ACHN (cell line): ENCODE measurements at places on chromosomes 3 and 15.

- DNase-seq = no peak
Measured at GRCh38 chr3:102510663-102511062, 75.8 kb downstream of the ZPLD1 start.

DNA sequence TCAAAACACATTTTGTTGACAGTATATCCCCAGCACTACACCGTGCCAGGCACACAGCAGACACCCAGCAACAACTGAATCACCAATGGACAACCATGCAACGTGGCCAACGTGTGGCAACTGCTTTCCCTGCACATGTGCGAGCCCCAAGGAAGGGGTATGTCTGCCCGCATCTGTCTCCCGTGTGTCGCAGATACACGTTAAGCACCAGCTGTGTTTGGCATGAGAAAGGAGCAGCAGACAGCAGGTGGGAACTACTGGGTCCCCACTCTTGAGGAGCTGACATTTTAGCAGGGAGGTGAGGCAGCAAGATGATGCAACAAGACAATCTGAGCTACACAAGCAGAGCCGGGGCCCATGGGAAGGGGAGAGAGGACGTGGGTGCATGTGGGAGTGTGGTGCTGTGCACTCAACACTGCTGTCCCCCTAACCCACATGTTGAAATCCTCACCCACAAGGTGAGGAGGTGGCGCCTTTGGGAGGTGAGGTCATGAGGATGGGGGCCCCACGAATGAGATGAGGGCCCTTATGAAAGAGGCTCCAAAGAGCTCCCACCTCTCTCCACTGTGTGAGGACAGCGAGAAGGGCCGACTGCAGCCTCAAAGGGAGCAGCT lies 56.2 kb downstream of the ROPN1B start:
- DNase-seq = no peak

DNA sequence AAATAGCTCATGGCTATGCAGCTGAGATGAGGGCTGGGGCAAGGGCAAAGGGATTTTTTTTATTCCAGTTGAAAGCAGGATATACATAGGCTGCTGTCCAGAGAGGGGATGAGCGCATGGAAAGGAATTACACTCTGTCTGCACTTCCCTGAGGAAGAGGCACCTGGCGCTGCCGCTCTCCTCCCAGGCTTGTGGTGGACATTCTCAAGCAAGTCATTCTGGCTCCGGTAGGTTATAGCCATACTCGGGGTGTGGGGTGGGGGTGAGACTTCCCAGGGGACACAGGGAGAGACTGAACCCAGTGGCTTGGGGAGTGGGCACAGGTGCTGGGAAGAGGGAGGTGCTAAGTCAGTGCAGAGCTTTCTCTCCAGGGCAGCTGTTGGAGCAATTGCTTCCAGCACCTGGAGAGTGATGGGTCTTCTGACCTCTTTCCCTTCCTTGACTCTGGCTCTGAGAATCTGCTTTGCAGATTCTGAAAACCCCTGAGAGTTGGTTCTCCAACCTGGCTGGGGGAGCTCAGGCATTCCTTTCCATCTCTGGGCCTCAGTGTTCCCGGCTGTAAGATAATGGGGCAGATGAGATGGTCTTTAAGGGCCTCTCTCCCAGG lies 24.3 kb downstream of the CYP8B1 start:
- no peak for DNase-seq

GRCh38 chr3:77939726-77940125 lies 899.8 kb downstream of the ROBO2 start:
- no peak for DNase-seq

- no peak for DNase-seq
Measured at GRCh38 chr15:91947293-91947679, 93.8 kb downstream of the SLCO3A1 start.

DNA sequence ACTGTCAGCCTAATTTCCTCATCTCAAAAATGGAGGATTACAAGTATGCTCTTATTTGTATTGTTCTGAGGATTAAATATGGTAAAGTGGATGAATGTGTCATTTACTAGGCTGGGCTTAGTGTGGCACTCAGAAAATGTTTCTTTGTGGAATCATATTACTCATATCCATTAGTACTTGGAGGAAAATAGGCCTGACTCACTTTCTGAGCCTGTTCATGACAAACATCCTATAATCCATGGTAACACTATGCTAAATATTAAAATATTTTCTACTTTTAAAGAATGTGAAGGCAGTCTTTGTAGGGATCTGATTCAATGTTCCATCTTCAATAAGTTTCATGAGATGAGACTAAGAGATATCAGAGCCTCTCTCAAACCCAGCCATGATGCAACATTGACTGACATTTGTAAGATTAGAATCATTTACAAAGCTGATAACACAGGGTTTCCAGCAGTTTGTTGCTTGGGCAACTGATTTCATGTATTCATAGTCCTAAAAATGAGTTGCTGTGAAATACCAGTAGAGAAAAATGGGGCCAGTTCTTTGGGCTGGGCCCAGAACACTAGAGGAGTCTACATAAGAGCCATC lies 1048.5 kb downstream of the NTRK3 start:
- no peak for DNase-seq

DNA sequence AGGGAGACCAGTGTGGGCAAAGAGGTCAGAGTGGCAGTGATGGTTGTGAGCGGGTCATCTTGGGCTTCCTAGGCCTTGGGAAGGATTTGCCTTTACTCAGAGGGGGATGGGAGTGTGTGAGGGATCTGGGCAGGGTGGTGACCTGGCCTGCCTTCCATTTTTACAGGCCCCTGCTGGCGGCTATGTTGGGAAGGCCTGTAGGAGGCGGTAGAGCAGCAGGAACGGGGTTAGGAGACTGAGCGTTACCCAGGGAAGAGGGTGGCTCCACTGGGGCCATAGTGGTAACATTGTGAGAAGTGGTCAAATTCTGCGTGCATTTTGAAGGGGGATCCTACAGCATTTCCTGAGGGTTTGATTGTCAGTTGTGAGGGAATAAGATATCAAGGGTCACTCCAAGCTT lies 307.3 kb upstream of the CTDSPL start:
- peak; percentile 7 for DNase-seq

GRCh38 chr15:80611543-80612080 lies 83.5 kb upstream of the ABHD17C start:
- no peak for DNase-seq

DNA sequence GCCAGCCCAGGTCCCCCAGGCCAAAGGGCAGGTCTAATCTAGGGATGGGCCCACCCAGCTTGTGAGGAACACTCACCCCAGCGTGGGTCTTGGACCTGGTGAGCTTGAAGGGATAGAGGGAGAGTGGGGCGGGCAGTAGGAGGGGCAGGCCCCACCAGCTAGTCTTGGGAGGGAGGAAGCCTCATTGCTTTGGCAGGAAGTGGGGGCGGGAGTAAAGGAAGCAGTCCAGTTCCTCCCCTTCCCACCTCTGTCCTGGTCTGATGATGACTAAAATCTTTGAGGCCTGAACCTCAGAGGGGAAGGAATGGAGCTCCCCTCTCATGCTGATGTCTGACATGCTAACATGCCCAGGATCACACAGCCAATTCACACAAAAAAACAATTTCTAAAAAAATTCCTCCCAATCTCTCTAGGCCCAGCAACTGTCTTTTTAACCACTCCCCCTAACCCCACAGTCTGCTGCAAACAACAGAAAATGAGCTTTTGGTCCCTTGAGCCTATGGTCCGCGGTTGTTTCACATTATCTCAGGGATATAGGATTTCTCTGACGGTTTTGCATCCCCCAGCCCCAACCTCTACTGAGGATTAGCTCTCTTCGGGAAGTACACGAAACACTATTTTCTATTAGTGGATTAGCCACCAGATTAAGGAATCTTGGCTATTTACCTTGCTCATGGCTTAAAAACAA lies 30.7 kb upstream of the DUSP7 start:
- no peak for DNase-seq

DNA sequence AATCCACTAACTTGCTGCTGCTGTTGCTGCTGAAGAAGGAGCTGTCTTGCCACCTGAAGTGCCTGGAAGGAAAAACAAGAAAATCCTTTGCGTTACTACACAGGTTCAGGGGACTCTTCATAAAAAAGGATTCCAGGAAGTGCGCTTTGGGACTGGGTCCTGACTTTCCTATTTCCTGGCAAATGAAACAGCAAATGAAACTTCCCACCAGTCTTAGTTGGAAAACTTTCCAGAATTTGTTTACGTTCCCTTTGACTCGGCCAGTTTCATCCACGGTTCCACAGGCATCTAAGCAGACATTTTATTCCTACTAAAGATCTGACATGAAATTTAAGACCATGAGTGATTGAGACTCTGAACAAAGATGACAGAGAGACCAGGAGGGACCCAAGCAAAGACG lies 471.0 kb downstream of the FOXP1 start:
- DNase-seq = no peak

DNA sequence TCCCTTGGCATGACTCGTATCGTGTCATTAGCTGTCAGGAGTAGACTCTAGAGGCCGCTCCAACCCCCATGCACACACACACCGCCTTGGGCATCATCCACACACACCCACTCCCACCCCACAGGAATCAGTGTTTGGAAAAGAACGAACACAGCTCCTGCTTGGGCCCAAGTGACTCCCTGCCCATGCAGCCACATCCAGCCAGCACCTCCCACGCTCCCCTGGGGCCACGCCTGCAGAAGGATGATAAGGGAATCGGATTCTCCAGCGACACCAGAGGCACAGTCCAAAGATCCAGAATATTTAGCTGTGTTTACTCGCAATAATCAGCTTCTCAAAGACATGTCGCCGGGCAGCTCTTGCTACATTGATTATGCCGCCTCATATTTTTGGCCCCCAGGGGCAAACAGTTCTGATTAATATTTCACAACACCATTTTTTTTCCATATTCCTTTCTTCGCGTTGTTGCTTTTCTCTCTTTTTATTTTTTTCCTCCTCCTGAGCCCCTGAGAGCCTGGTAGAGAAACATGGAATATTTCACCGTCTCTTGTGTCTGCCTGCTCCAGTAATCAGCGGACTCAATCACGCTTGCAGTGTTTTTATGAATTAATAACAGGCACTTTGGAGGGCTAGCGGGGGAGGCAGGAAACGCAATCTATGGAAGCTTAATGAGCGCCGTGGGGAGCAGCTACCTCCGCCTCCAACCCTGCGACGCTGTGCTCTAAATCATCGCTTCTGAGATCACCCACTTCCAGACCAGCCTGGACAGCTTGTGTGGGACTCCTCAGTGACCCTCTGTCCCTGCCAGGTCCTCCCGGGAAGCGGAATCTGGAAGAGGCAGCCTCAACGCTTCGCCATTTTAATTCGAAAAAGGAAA lies 221.4 kb downstream of the TLE3 start:
- no peak for DNase-seq

DNA sequence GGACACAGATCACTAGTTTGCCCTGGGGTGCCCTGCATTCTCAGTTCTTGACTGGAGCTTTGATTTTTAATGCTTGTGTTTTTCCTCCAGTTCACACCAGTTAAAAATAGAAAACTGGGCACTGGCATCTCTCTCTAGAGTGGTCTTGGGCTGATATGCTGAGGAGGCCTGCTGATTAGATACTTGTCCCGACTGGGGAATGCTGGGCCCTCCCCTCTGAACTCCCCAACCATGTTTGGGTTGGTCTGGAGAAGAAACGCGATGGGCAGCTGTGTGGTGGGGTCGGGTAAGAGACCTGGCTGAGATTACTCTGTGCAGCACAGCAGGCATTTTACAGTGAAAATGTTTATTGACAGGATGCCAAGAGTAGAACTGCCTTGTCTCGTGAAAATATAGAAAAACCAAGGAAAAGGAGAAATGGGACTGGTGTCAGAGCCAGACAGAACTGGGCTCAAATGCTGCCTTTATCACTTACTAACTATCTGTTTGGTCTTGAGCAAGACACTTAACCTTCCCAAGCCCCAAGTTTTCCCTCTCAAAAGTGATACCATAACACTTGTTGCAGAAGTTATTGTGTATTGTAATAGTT lies 1.6 kb upstream of the ACTC1 start:
- no peak for DNase-seq

GRCh38 chr15:28079313-28079969 lies 19.7 kb downstream of the OCA2 start:
- no peak for DNase-seq

- no peak for DNase-seq
Measured at GRCh38 chr3:188164248-188164687, 10.3 kb downstream of the LPP start.

GRCh38 chr15:98069256-98069655 lies 108.8 kb downstream of the ARRDC4 start:
- no peak for DNase-seq

- DNase-seq = no peak
Measured at GRCh38 chr15:90813796-90814190, 54.6 kb upstream of the FURIN start.

- DNase-seq = no peak
Measured at GRCh38 chr3:14113965-14114635, 10.6 kb downstream of the CHCHD4 start.

DNA sequence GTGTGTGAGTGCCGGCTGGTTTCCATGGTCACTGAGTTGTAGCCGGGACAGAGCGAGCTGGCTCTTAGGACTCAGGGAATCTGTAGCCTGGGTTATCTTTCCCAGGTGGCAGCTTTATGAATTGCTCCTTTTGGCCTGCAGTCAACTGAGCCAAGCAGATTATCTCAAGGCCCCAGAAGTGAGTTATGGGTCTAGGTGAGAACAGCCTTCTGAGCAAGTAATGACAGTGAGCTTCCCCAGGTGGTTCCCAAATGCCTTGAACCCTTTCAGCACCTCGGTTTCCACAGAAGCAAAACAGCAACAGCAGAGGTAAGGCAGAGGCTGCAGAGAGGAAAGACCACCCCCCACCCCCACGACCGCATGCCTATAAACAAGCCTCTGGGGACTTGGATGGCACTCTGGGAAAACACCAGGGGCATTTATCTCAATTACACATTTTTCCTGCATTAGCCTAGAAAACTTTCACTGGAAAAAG lies 56.7 kb upstream of the DGKG start:
- DNase-seq = no peak

DNA sequence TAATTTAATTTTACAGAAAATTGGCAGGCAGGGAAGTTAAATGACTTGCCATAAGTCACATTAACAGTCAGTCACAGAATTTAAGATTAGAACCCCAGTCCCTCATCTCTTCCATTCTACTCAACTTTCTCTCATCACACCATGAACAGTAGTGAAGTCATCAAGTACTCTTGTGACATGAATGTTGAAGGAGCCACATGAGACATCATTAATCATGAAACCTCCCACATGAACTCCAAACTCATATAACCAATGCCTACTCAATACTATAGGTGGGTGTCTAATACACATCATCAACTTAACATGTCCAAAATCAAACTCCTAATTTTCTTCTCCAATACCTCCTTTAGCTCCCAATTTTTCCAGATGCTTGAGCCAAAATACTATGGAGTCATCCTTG lies 19.5 kb downstream of the PHC3 start:
- DNase-seq = no peak

DNA sequence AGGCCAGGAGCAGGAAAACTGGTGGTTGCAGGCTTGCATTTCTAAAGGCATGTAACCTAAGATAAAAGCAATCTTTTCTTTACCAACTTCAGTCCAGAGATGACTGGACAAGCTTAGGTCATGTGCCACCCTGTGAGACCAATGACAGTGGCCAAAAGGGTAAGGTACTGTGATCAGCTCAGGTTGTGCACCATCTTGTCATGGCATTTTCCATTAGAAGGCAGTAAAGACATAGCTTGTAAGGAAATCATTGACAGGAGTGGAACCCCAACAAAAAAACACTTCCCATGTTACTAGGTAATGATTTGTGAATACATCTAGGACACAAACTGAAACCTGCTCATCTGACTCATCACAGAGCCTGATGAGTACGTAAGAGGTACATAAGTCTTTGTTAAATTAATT lies 35.2 kb downstream of the SSR3 start:
- peak; percentile 44 for DNase-seq

GRCh38 chr3:98592345-98592935 lies 971 bp downstream of the CPOX start:
- DNase-seq = no peak

GRCh38 chr15:62647202-62647842 lies 395.2 kb upstream of the TPM1 start:
- peak; percentile 84 for DNase-seq
